Peyer's patch (tissue), 4 donors: ENCODE measurements at places on chromosomes 13 and 19. TPM values are rescaled to one million over a fixed set of nuclear protein-coding genes. Genes with fewer than 3 reads are reported as not detected.

GRCh38 chr13:112179421-112179820 lies 112.5 kb downstream of the SOX1 start:
- no peak for DNase-seq

DNA sequence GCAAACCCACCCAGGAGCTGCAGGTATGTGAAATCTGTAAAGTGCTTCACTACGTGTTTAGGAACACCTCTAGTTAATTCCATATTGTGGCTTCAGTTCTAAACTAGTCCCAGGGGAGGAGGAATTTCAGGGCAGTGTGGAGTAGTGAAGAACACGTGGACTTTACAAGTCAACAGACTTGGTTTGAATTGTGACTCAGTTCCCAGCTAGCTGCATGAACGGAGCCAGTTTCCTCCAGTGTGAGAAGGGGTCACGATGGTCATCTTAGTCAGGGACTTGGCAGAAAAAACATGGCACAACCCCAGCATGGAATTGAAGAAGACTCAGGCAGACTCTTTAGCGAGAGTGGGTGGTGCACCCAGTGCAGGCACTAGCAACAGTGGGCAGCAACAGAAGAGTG lies 175.7 kb upstream of the UBL3 start:
- no peak for DNase-seq

DNA sequence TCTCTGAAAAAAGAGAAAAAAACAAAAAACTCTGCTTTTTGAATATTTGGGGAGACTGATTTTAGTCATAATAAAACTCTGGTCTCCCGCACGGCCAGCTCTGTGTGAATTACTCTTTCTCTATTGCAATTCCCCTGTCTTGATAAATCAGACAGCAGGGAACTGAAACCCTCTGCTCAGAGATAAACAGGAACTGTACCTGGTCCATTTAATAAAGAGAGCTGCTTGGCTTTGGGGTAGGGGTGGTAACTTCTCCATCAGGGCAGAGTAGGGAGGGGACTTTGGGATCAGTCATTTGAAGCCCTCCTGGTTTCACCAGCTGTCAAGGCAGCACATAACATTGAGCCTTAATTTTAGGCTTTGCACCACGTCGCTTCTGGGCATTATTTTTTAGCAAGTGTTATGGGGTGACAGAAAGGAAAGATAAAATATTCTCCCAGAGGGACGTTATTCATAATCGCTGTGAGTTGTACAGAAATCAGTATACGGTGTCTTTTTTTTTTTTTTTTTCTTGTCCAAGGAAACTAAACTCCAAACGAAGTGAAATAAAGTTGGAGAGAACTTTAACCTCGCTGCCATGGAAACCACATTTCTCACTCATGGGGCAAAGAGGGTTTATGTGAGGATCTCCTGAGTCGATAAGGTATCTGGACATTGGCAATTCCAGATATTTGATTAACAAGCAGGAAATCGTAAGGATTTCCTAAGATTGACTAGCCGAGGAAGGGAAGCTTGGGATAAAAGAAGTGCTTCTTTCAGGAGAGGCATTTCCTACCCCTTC lies 99.0 kb upstream of the MRI1 start:
- DNase-seq: peak; percentile 18

- DNase-seq: peak; percentile 93
Observed at GRCh38 chr19:9435279-9436268, at the start of gene ZNF266. Gene ZNF266, minus strand, starts transcription at chr19:9435573. Its CDS starts 15,484 bp downstream, at chr19:9420089.

GRCh38 chr19:27776020-27776419 lies 1436.9 kb downstream of the UQCRFS1 start:
- DNase-seq: no peak

GRCh38 chr13:112446347-112446861 lies 70.2 kb downstream of the SPACA7 start:
- DNase-seq: peak; percentile 33

GRCh38 chr13:44104197-44104490 lies 224.4 kb downstream of the LACC1 start:
- no peak for DNase-seq

GRCh38 chr19:58010507-58010906 lies 7.9 kb upstream of the ZNF606 start:
- DNase-seq: no peak

GRCh38 chr13:30354493-30355383 lies 47.4 kb upstream of the KATNAL1 start:
- DNase-seq: no peak

GRCh38 chr19:16369664-16370576 lies 45.3 kb downstream of the KLF2 start:
- peak; percentile 46 for DNase-seq

DNA sequence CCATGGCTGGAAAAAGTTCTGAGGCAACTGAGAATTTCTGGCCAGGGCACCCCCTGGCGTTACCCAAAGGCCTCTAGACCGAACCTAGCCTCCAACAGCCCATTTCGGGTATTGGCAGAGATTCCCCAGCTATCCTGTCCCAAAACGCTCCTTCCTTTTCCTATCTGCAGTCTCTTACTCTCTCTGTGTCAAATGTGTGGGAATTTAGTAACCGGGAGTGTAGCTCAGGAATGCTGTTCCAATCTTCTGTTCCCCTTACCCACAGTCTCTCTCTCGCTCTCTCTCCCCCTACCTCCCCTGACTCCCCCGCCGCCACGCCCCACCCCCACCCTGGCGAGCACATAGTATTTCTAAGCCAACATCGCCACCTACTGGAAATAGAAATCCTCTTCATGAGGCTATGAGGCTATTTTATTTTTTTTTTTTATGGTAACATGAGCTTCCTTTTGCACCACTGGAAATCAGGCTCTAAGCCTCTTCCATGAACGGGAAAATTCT lies 27.0 kb downstream of the OXGR1 start:
- no peak for DNase-seq

DNA sequence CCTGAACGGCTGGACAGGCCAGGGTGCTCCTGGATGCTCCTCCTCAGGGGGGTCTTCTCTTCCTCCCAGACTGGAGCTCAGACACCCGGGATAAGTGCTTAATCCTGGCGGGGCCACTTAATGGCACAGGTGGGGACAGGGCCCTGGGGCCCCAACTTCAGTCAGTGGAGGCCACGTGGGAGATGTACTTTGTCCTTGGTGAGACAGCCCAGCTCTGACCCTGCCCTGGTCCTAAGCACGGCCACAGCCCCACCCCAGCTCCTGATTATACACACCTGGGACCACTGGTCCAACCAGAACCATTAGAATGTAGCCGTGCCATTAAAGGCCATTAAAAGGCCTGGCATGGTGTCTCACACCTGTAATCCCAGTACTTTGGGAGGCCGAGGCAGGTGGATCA lies 7.8 kb downstream of the PPP1R14A start:
- DNase-seq: no peak

DNA sequence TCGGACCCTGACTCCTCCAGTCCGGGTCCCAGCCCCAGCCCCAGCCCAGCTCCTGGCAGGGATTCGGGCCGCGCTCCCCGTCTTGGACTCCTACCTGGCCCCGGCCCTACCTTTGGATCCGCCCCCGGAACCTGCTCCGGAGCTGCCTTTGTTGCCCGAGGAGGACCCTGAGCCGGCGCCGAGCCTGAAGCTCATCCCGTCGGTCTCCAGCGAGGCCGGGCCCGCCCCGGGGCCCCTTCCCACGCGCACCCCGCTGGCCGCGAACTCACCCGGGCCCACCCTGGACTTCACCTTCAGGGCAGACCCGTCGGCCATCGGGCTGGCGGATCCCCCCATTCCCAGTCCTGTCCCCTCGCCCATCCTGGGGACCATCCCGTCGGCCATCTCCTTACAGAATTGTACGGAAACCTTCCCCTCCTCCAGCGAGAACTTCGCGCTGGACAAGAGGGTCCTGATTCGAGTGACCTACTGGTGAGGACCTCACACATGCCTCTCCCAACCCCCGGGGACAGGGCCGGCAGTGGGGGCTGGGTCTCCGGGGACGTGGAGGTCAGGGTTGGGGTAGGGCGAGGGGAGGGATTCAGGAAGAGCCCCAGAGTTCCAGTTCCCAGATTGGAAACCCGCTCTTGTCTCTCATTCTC lies 732 bp downstream of the SELENOV start:
- DNase-seq: no peak

- no peak for DNase-seq
Observed at GRCh38 chr19:46480415-46480814, 9.1 kb upstream of the PNMA8A start.

GRCh38 chr19:710767-711166 lies 2.0 kb downstream of the PALM start:
- DNase-seq: no peak

- peak; percentile 51 for DNase-seq
Observed at GRCh38 chr19:2603334-2603733, 99.2 kb downstream of the GNG7 start.

DNA sequence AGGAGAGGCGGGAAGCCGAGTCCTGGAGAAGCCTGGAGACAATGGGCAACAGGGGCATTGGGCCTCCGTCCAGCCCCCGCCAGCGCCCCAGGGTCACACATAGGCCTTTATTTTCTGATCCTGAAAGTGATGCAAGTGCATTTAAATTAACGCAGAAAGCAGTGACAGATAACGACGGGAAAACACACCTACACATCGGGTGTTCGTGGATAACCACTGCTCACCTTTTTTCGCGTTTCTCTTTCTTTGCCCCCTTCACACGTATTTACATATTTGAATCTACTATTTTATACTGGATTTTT lies 30.4 kb upstream of the GRTP1 start:
- no peak for DNase-seq

DNA sequence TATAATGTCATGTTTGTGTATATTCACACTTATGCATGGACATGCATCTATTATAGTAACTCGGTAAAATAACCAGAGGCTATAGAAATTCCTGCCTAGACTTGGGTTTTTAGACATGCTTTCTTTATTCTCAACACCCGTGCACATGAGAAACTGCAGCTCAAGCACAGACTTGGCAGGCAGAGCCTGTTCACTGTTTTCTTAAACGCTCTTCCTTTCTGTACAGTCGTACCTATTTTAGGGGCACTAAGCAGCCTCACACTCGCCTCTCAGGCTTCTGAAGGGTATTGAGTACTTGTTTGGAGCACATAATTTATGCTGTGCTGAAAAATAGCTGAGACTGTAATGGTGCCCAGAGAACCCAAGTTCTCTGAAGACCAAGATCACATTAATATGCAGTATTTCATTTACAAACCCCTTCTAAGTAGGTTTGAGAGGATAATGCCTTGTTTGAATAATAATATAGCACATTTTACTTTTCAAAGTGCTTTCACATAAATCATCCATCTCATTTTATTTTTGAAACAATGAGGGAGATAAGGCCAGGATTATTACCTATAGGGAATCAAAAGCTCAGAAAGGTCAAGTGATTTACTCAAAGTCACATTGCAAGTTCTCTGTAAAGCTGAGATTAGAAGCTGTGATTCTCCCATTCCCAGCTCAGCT lies 429.9 kb downstream of the SPRY2 start:
- DNase-seq: no peak

DNA sequence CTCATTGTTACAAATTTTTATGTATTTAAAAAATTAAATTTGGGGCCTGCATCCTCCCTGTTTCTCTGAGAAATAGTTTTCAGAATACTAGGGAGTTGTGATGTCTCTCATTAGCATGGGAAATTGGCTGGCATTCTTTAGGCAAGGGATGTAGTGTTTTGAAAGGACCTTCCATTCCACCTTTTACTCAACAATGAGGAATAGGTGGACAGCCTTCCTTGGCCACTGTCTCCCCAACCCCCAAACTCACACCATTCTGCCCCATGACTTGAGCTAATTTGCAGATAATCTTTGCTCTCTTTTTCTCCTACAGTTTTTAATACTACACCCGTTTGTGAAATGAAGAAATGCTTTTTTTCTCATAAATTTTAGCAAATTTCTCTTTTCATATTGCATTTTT lies 244.6 kb upstream of the SPRY2 start:
- no peak for DNase-seq

- no peak for DNase-seq
Observed at GRCh38 chr13:112997188-112998130, 28.4 kb downstream of the MCF2L start.

GRCh38 chr13:77477299-77477848 lies 58.1 kb upstream of the SCEL start:
- DNase-seq: no peak

- DNase-seq: no peak
Observed at GRCh38 chr13:92804346-92804745, 422.3 kb upstream of the GPC6 start.

DNA sequence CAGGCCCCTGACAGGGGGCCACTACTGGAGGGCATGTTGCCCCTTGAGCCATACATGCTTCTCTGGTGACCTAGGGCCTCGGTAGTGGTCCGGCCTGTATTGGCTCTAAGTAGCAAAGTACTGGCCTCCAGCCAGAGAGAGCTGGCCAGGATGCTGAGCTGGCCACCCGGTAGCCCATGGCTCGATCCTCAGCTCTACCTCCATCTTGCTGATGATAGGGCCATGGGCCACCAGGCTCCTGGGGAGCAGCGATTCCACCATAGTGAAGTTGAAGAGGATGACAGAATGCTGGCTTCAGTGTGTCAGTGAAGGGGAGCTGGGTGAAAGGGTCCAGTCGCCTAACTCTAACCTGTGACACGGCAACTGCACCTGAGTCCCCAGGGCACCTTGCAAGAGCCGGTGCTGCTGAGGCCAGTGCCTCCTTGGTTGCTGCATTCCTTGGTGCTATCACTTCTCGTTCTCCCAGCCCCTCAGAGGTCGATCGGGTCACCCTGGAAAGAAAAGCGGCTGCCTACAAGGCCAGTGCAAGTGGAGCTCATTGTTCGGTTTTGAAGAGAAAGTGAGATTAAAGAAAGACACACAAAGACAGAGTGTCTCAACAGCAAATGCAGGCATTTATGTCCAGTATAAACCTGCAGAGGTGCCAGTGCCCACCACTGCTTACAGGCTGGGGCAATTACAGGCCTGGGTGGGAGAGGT lies 5.0 kb downstream of the FPR3 start:
- DNase-seq: no peak

DNA sequence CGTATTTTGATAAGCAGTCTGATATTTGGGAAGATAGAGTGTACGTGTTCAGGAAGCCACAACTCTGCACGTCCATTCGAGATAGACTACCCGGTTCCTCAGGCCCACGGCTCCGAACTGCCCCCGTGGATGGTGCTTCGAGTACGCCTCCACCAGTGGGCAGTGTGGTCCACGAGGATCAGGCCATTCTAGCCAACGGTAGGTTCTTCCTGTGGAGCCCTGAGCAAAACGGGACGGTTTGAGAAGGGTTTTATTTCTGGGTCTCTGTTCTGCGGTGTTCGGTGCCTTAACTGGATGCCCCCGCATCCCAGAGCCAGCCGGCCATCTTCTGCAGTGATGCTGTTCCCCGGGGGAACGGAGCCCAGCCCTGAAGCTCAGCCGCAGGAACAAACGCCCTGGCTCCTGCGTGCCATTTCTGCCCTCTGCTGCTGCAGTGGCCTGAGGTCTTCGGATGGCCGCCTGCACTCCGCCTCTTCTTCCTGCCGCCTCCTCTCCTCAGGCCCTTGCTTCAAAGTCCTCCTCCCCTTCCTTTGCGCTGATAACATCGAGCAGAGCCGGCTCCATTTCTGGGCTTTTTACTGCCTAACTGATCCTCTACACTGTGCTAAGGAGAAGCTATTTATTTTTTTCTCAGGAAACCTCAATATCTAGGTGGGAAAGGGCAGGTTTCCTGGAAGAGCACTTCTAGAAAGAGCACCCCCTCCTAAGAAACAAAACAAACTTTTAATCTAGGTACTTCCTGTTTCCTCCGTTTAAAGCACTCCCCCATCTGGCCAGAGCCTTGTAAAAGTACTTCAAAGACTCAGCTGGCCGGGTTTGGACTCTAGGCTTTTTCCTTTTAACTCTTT lies 36.2 kb upstream of the SLC46A3 start:
- no peak for DNase-seq

Gene ERICH4
- total RNA-seq: 49.0 TPM

Gene C5AR2
- not detected for total RNA-seq

Gene MAST1
- total RNA-seq: not detected

Gene DNAAF3
- not detected for total RNA-seq

Gene OCEL1
- 24.9 TPM for total RNA-seq

Gene NEK5
- not detected for total RNA-seq
